ENCODE measurements at places on chromosomes 6 and 20. TPM values are rescaled to one million over a fixed set of nuclear protein-coding genes. Genes with fewer than 3 reads are reported as not detected.
A peak's percentile ranks its signal among the peaks of the same experiment; 100 is the strongest.

The SLC22A7 gene
- polyA plus RNA-seq: not detected

The SGK2 gene
- polyA plus RNA-seq: 0.47 TPM

DNA sequence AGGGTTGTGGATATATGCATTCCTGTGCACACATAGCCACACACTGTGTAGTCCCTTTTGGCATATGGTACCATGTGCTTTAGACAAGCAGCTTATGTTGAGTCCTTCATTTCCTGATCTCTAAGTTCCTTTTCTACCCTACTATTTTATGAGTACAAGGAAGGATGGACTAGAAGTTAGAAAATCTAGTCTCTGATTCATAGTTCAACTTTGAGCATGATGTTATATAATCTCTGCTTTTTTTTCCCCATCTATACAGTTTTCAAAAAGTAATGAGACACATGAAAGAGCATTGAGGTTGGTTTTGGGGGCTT, 123.6 kb downstream of the PLEKHG1 start:
- no peak for DNase-seq

DNA sequence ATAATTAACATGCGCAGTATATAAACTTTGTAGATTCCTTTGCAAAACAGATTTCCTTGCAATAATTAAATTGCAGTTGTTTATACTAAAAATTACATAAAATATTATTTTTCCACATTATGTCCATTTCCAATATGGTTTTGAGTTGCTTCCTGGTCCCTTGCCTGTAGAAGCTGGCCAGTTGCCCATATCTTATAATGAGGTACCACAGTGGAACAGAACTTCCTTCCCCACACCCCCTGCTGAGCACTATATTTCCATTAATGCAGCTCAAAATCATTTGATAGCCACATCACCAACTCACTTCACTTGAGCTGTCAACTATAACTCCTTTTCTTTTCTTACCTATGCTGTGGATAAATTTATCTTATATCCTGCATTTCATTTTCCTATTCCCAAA, 194.6 kb downstream of the DST start:
- DNase-seq: no peak

DNA sequence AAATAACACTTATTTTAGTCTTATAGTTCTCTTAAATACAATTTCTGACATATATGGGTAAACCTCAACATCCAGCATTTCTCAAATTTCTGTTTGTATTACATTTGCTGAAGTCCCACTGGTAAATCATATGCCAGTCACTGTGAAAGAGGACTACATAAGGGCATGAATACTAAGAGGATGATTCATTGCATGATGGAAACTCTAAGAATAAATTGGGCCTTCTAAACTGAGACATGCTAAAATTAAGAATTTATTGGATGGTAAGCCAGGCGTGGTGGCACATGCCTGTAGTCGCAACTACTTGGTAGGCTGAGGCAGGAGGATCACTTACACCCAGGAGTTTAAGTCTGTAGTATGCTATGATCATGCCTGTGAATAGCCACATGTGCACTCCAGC, 12.1 kb downstream of the DEFB123 start:
- DNase-seq: no peak

GRCh38 chr6:118198746-118199145, 291.7 kb downstream of the SLC35F1 start:
- DNase-seq: no peak

GRCh38 chr6:89066940-89067646, 13.5 kb upstream of the PNRC1 start:
- DNase-seq: no peak

DNA sequence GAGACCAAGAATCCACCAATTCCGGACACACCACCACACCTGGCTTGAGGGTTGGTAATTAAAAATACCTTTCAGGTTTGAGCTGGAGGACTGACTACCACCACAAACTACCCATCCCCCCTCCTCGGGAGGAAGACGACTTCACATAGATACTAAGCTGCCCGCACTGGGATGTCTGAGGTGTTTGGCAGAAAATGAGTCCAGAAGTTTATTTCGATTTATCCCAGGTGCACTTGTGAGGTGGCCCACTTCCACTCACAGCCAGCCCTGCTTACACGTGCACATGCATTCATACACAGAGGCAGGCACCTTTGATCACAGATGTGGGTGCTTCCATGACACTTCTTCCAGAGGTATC, 187.1 kb downstream of the ID4 start:
- DNase-seq: no peak

- DNase-seq: no peak
These were observed 105.9 kb downstream of the ADGRB3 start for GRCh38 chr6:68740828-68741500.

GRCh38 chr6:17965397-17965796, 22.0 kb downstream of the KIF13A start:
- peak; percentile 29 for DNase-seq
